Left hindlimb (tissue), 1 donor: ENCODE measurements at places on chromosomes 3 and 15.

DNA sequence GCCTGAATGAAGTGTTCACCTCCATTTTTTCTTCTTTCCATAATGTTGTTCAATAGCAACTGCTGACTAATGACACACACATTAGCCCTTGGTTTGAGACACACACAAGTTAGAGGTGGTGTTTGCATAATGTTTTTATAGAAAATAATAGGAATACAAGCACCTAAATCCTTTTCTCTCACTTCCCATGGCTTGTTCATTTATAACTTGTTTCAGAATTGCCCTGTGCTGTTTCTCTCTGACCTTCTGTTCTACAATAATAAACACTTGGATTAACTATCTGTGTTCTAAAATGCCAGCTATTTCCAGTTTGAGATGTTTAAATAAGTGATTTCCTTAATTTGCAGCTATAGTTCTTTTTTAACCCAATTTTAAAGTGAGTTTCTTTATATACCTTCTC lies 525.1 kb upstream of the ROBO2 start:
- no peak for DNase-seq

GRCh38 chr3:5251196-5251583 lies 63.7 kb downstream of the EDEM1 start:
- DNase-seq: no peak

DNA sequence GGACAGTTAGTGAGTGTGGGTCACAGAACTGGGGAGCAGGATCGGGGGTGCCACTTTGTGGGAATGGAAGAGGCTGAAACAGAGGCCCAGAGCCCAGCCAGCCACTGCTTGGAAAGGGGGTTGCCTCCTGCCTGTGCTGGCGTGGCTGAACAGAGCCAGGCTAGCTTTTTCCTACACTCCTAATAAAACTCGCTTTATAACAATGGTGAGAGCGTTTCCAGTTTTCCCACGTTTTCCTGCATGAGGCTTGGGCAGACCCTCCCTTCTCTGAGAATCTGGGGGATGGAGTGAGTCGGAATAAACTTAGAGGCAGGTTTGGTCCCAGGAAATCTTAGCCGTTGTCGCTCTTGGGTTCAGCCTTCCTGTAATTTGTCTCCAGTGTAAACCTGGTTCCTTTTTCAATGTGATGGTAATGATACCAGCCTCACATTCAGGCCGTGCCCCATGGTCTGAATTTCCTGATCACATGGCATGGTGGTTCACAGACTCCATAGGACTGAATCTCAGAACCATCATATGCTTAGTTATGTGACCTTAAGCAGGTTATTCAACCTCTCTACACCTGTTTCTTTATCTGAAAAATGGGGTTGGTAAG lies 6.5 kb upstream of the FGD5 start:
- no peak for DNase-seq

DNA sequence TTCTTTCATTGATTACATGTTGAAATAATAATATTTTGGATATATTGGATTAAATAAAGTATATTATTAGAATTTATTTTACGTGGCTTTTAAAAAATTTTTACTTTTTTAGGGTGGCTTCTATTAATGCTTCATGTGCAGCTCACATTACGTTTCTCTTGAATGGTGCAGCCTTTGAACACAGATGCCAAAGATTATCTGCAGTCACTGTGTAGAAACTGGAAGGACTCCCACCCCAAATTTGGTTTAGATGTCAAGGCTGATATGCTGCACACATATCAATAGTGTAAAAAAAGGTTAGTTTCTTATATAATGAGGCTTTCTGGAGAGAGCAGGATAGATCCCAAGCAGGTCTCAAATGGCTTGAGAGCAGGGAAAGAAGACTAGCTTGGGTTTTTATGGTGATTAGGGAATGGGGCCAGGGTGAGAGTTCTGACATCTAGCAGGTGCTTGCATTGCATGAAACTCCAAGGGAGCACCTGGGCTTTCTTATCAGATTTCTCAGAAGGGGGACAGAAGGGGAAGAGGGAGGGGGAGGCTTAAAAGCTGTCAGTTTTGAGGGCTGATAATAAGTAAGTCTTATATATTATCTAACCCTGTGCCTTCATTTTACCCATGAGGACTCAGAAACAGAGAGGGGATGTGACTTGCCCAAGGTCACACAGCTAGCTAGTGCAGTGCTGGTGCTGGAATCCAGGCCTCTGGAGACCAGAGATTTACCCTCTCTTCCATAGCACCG lies 89.6 kb downstream of the CHST2 start:
- no peak for DNase-seq

GRCh38 chr3:30107531-30107930 lies 498.9 kb upstream of the TGFBR2 start:
- no peak for DNase-seq

- DNase-seq: no peak
Observed at GRCh38 chr15:88454236-88454635, 13.0 kb downstream of the MRPL46 start.

DNA sequence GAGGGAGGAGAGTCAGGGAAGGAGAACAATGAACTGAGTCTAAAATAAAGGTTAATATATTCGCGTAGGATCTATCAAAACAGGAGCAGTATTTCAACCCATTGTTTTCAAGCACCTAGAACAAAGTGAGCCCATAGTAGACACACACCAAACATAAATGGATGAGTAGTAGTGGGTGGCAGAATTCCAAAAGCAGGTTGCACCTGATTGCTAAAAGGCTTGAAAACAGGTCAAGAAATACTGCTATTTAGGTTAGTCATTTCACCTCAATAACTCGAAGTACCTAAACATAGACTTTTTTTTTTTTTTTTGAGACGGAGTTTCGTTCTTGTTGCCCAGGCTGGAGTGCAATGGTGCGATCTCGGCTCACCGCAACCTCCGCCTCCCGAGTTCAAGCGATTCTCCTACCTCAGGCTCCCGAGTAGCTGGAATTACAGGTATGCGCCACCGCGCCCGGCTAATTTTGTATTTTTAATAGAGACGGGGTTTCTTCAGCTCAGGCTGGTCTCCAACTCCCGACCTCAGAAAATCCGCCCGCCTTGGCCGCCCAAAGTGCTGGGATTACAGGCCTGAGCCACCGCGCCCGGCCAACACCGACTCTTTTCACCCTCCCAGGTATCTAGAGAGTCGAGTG lies 855 bp upstream of the ABHD5 start:
- DNase-seq: no peak

- peak; percentile 82 for DNase-seq
Observed at GRCh38 chr15:62940755-62941361, 101.7 kb upstream of the TPM1 start.

DNA sequence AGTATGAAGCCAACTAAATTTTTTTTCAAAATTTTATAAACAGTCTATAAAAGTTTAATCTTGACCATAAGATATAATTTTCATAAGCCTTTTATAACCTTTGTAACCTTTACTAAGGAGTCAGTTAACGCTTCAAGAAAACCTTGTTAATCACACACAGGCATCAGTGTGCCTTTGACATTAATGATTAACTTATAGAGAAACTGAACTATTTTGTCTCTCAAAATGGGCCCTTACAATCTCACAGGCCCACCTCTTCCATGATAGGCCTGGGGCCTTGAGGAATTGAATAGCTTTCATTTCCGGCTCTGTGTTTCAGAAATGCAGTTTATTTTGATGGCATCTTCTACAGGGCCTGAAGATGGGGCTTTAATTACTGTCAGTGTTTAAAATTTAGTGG lies 70.1 kb downstream of the CD200 start:
- no peak for DNase-seq

DNA sequence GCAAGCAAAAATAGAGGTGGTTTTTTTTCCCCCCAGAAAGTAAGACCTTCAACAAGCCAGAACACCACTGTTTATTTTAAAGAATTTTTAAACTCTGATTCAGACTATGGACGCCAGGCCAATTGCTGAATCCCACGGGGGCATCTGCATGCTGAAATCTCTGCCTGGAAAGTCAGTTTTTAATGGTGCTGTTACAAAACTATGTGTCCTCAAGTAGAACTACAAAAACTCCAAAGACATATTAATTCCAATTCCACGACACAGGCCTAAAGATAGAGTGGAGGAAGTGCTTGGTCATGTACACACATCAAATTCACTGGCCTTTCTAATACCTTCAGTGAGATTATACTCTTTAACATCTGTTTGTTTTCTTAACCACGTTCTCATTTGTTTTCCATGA lies 490.5 kb upstream of the NR2F2 start:
- peak; percentile 61 for DNase-seq

DNA sequence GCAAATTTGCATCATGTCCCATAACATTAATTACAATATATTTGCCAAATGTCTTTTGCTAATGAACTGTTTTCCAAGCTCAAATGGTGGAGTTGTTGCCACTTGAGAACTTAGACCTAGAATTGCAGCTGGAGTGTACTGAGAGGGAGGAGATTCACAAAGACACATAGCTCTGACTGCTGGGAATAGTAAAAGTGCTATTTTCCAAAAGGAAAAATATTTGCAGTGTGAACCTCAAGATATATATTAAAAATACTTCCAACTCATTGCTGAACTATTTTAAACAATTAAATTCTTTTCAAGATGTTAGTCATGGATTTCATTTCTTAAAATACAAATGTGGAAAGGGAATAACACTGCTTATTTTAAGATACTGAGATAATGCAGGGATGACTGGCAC lies 666.8 kb upstream of the ARPP21 start:
- DNase-seq: no peak

DNA sequence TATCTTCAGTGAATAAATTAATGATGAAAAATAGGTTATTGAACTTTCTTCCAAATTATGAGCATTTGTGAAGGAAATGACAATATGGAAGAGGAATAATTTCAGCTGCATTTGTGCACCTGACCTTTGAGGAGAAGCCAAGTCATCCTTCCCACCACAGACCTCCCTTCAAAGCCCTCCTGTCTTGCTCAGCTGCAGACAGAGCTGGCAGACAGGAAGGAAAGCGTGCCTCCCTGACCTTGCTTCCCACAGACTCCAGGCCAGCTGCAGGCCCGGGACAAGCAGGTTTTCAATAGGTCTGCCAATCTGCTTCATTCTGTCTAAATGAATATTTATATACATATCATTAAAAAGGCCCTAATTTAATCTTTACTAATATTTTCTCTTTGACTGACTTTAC lies 152.9 kb upstream of the RBMS3 start:
- DNase-seq: no peak

GRCh38 chr3:195078891-195079440 lies 192.0 kb downstream of the XXYLT1 start:
- DNase-seq: no peak

GRCh38 chr15:100614336-100614735 lies 11.9 kb downstream of the ASB7 start:
- DNase-seq: no peak

- no peak for DNase-seq
Observed at GRCh38 chr3:49628249-49628648, 45.9 kb upstream of the APEH start.

DNA sequence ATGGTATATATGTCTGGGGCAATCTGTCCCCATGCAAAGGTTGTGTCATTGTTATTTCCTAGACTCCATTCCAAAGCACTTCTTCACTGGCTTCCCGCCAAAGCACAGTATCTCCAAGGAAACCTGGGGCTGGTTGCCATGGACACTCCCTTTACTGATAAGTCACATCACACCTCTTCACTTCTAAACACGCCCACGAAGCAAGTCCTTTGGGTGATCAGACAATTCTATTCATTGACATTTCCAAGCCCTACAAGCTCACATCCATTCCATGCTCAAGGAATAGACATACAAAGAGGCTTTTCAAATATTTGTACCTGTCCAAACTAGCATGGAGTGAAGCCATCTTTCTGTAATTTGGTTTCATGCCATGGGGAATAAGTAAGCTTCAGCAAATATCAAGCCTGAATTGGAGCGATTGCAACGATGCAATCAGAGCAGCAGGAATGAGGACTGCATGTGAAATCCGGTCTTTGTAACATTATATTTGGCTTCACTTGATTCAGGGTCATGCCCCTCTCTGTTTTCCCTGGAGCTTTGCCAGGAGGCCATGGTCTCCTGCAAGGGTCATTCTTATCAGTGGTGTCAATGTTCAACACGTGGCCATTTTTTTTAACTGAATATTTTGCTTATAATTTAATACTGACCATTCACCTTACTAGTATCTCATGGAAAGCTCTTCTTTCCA lies 201.6 kb upstream of the TMC3 start:
- no peak for DNase-seq

GRCh38 chr3:123713211-123713610 lies 128.4 kb upstream of the HACD2 start:
- no peak for DNase-seq
